ENCODE measurements at places on chromosomes 13 and 19.
A peak's percentile ranks its signal among the peaks of the same experiment; 100 is the strongest.

GRCh38 chr19:28475525-28475924, 737.4 kb downstream of the UQCRFS1 start:
- no peak for DNase-seq

DNA sequence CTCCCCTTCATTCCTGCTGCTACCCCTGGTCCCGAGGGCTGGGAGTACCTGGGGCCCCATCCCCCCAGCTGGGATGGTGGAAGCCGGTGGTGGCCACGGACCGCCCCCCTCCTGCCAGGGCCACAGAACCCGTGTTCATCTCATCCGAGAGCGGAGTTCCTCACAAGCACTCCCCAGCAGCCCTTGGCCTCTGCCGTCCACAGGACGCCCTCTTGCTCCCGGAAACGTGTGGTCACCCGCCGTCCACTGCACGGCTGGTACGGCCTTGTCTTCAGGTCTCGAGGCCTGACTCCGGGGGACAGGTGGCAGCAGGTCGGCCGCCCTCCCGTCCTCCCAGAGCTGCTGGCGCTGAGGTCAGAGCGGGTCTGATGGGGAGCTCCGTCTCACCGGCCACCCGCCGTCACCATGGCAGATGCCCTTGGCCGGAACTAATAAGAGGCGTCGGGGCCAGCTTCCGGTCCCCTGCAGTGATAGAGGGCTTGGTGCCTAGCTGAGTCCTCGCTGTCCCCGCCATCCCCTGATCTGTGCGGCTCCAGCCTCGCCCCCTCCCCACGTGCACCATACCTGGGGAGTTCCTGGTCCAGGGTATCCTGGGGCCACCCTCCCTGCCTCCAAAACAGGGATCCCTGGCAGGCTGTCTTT, 16.5 kb upstream of the CSNK1G2 start:
- DNase-seq, result no peak

GRCh38 chr13:93086329-93086728, 140.3 kb upstream of the GPC6 start:
- DNase-seq, result no peak

GRCh38 chr13:74485757-74486156, 351.6 kb upstream of the KLF12 start:
- DNase-seq, result no peak

- DNase-seq, result no peak
These were observed 226.4 kb downstream of the ABCC4 start for GRCh38 chr13:95074820-95075219.

DNA sequence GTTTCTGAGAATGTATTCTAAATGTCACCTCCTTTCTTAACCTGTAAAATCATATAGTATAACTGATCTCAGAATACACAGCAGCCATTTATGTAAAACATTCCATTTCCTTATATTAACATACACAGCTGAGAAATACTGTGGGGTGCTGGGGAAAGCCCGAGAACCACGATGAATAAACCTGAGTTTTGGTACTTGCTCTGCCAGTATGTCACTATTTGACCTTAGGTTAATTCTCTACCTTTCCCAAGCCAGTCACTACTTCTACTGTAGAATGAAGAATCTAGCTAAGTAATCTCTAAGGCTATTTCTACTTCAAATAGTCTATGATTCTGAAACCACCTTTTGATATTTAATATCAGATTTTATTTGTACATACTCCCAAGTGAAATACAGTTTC, 173.7 kb downstream of the TBC1D4 start:
- DNase-seq, result no peak

- no peak for DNase-seq
These were observed 431.4 kb downstream of the FGF9 start for GRCh38 chr13:22102271-22102670.

DNA sequence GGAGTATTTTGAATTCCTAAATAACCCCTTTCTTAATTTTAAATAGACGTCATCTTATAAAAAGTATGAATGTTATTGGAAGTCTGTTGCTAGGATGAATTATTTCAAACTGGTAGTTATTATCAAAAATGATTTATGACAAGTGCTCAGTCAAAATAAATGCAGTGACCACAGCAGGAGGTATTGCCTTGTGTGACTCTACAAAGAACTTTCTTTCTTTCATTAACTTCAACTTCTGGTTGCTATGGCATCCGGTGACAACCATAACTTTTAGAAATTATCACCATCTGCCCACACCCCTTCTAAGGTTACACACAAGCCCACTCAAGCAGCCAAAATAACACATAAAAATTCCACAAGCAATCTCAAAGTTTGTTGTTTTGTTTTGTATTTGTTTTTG, 189.9 kb downstream of the DACH1 start:
- no peak for DNase-seq

DNA sequence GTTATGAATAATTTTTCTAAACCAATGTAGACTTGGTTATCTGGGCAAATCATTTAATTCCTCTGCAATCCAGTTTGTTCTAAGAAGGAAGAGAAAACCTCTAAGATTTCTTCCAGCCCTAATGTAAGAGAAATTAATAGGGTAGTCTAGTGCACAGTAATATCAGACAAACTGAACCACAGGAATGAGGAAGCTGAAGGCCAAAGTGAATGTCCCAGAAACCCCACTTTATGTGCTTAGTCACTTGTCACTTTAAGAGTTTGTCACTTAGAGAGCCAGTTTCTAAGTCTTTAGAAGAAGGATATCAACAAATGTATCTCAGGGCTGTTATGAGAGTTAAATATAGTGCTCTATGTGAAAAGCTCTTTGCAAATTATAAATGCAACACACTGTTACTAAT, 750.6 kb downstream of the DIAPH3 start:
- no peak for DNase-seq

DNA sequence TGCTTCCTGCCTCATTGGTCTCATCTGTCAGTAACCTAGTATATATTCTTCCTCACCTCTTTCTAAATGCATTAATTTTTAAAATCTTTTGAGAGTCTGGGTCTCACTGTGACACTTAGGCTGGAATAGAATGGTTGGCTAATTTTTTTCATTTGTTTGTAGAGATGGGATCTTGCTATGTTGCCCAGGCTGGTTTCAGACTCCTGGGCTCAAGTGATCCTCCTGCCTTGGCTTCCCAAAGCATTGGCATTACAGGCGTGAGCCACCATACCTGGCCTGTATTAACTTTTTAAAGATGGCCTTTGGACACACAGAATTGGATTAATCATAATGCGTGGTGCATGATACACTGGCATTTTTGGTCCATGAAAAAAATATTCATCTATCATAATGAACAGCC, 29.9 kb downstream of the SIPA1L3 start:
- DNase-seq, result no peak

DNA sequence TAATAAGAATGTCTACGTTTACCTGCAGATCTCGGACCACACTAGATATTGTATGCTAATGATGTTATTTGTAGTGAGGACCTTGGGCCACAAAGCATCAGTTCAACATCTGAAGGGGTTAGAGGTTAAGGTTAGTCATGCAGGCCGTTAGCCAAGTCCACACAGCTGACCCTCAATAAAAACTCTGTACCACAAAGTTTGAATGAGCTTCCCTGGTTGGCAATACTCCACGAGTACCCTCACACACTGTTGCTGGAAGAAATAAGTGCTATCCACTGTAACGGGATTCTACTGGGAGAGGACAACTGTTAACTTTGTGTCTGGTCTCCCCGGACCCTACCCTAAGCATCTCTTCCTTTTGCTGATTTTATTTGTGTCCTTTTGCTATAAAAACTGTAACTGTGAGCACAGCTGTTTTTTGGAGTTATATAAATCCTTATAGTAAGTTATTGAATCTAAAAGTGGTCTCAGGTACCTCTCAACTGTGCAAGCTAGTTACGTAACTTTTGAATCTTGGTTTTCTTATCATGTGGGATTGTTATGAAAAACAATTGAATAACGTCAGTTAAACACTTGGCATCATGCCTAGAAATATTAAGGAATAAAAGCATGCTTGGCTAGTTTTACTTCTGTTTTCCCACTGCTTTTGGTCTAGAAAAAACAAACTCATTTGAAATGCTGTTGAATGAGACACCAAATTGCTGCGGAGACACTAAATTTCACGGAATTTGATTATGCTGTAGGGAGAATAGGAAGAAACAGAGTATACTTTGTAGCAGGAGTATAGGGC, 181.5 kb downstream of the DNAJC3 start:
- DNase-seq, result peak; percentile 67

GRCh38 chr13:74264333-74264732, 130.1 kb upstream of the KLF12 start:
- DNase-seq, result no peak

GRCh38 chr13:102945324-102945815, 99.5 kb downstream of the ERCC5 start:
- DNase-seq, result no peak

All from brain pericyte (primary cell).